ENCODE measurements at places on chromosomes 7 and 10. TPM values are rescaled to one million over a fixed set of nuclear protein-coding genes. Genes with fewer than 3 reads are reported as not detected.
A peak's percentile ranks its signal among the peaks of the same experiment; 100 is the strongest.

Gene STEAP1
- 188 TPM for total RNA-seq

Gene UPK3BL2
- 4.3 TPM for total RNA-seq

Gene SH2B2
- total RNA-seq, result 11.3 TPM

Gene HOXA5
- not detected for total RNA-seq

Gene NDUFB2
- total RNA-seq, result 192 TPM

Gene IFIT1B
- not detected for total RNA-seq

Gene IMMP2L
- total RNA-seq, result 16.3 TPM

Gene KCNK18
- total RNA-seq, result 0.44 TPM

Gene INSYN2A
- not detected for total RNA-seq

Gene PKD2L1
- not detected for total RNA-seq

Gene COL17A1
- not detected for total RNA-seq

- no peak for DNase-seq
These were observed 197.8 kb upstream of the TCF7L2 start for GRCh38 chr10:112752288-112752687.

DNA sequence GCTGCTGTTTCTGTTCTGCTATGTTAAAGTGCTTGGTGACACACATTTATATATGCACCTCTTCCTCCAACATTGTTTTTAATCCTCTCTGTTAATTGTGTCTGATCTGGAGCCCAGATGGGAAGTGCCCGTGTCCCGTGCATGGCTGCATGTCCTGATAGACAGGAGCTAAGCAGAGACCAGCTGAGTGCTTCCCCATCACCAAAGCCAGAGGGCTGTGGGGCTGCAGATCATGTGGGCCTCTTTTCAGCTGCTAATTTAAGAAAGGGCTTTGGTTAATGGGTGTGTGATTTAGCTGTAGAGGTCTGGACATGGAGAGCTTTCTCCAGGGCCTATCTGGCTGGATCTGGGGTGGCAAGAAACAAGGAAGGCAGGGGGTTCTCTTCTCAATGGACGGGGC lies 96.5 kb upstream of the NPS start:
- DNase-seq, result no peak

GRCh38 chr7:85600395-85600794 lies 413.5 kb upstream of the SEMA3D start:
- no peak for DNase-seq

DNA sequence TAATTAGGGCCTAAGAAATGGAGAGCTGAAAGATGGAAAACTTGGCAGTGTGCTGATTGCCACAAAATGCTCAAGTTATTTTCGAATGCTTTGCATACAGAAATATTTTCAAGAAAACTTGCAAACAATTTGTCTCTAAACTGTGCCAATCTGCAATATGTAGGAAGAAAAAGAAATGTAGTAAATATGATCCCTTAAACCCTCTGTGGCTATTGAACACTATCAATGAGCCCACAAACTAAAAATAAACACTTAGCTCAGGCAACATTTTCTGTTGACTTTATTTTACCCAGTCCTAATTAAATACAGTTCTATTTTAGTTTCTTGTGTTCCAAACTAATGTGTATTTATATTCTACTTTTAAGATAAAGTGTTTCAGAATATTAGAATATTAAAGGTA lies 342.1 kb downstream of the SEMA3D start:
- no peak for DNase-seq

DNA sequence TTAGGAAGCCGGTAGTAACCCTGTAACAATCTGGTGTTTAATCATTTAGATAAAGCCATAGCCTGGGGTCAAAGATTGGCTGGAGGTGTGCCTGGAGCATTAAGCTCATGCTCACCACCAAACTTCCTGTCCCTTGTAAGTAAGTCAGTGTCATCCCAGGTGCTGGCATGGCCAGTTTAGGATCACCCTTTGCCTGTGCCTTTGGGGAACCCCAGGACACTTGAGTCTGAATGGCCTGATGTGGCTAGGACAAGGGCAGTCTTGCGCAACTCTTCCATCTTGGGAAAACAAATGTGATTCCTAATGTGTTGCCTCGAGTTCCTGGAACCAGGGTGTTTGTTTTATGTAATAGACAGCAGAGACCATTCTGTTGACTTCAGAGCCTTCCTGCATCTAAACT lies 154.8 kb downstream of the GRK5 start:
- no peak for DNase-seq

- DNase-seq, result no peak
These were observed 8.4 kb downstream of the PROSER2 start for GRCh38 chr10:11831520-11831951.

GRCh38 chr10:98128802-98129201 lies 5.7 kb upstream of the R3HCC1L start:
- no peak for DNase-seq

DNA sequence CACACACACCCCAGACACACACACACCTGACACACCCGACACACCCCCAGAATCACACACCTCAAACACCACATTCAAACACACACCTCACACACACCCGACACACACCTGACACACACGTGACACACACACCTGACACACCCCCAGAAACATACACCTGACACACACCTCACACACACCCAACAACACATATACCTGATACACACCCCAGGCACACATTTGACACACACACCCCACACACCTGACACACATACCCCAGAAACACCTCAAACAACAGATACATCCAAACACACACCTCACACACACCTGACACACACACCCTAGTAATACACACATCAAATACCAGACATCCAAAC lies 652 bp upstream of the CALY start:
- no peak for DNase-seq

- DNase-seq, result no peak
These were observed 13.3 kb downstream of the GPR37 start for GRCh38 chr7:124752310-124752709.

GRCh38 chr10:15118615-15119014 lies 21.5 kb downstream of the RPP38 start:
- no peak for DNase-seq

GRCh38 chr10:115985786-115986185 lies 287.2 kb downstream of the GFRA1 start:
- DNase-seq, result no peak

- DNase-seq, result no peak
These were observed 448 bp upstream of the GOLGA7B start for GRCh38 chr10:97849103-97849686.

GRCh38 chr10:116800286-116800929 lies 48.9 kb upstream of the ENO4 start:
- no peak for DNase-seq

GRCh38 chr7:4383584-4383983 lies 298.5 kb upstream of the FOXK1 start:
- DNase-seq, result no peak

DNA sequence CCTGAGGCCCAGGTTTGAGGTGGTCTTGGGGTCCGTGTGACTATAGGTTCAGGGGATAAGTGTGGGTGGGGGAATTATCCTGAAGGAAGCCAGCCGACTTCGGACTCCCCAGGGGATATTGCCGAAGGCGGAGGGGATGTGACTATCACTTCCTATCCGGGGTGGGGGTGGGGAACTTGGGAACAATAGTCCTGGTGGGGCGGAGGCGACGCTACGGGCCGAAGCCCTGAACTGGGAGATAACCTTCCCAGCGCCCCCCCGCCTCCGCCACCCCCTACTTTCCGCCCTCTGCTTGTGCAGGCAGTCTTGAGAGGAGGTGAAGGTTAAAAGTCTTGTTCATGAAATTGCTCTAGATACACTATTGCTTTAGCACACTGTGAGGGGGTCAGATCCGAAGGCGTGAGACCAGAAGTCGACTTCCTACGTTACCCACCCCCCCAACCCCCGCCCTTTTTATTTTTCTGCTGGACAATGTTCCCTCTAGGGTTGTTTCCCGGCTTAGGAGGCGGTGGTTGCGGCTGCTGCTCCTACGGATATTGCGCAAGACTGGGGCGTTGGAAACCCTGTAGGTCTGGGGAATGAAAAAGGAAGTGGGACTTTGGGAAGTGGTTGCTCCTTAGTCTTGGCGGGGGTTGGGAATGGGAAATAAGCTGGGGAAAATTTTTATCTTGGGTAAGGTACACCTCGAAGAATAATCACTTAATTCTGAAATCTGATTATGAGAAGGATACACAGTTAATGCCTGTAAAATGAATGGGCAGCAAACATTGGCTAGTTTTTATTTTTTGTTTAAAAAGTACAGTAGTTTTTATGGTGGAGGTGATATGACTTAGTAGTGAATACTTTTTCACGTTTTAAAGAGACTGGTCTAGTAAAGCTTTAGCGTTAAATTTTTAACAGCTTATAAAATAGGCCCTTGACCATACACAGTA lies 1.5 kb downstream of the PTPN12 start:
- DNase-seq, result peak; percentile 88

DNA sequence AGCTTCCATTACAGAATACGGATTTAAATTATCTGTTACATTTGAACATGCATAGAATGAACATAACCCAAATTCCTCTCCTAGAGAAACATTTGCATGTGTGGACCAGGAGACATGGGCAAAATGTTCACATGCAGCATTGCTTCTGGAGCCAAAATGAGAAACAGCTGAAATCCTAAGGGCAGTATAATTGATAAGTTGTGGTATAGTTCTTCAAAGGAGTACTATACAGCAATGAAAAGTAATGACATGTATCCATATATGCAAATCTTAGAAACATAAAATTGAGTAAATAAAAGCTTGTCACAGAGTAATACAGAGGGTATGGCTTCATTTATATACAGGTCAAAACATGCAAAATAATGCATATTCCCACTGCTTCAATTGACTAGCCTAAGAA lies 77.1 kb downstream of the RAB11FIP2 start:
- no peak for DNase-seq

DNA sequence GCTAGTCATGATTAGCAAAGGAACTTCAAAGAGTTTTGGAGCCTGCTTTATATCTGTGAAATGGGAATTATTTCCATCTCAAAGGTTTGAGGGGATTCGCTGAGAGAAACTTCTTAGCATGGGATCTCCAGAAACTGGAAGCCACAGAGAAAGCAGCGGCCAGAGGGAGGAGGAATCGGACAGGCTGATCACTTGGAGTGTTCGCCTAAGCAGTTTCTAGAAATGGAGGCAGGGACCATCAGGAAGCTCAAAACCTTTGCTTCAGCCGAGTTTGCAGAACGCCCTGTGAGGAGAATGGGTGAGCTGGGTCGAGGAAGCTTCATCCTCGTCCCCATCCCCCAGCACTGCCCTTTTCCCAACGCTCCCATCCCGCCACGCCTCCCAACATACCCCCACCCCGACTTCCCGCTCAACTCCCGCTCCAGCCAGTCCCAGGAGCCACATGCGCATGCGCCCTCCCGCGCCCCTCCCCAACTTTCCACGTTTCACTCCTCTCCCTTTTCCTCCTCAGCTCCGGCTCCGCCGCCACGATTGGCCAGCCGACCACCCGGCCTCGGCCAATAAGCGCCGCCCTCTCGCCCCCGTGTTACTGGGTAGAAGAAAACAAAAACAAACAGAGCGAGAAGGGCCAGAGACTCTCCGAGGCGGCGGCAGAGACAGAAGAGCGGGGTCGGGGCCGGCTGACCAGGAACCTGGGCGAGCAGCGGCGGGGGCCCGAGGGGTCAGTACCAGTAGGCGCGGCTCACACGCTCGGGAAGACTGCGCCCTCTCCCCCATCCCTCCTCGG lies at the start of gene PDCD4:
PDCD4 (plus strand) TSS at position 631 of the 787 bp plus-strand sequence. CDS start 4,100 bp downstream, outside the sequence.
- DNase-seq, result peak; percentile 99

GRCh38 chr7:158824028-158824427 lies 5.3 kb downstream of the ESYT2 start:
- no peak for DNase-seq

DNA sequence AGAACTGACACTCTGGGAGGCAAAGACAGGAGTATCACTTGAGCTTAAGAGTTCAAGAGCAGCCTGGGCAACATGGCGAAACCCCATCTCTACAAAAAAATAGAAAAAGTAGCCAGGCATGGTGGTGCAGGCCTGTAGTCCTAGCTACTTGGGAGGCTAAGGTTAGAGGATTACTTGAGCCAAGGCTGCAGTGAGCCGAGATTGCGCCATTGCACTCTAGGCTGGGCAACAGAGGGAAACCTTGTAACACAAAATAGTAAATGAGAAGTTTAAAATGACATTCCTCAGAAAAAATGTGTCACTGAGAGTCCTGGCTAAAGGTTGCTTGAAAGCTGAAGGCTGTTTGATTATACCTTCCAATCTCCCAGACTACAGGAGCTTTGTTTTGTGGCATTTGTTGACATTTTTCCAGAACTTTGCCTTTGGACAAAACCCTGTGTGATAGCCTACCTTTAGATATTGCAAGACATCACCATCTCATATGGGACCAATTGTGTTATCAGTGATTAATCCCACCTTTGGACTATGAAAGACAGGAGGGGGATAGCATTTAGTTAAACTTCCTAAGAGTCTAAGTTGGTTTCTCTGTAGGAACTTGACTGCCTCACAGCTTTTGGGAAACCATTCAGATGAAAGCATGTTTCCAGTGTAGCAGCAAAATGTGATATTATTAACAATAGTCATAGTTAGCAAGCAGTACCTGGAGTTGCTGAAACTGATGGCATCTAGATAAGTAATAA lies 5.3 kb downstream of the TNKS2 start:
- no peak for DNase-seq

GRCh38 chr7:117069379-117069778 lies 116.1 kb downstream of the ST7 start:
- DNase-seq, result no peak

GRCh38 chr7:137439829-137440825 lies 96.6 kb upstream of the PTN start:
- DNase-seq, result peak; percentile 80

GRCh38 chr7:34354899-34355298 lies 303.1 kb upstream of the NPSR1 start:
- DNase-seq, result peak; percentile 14

- DNase-seq, result peak; percentile 5
These were observed 185.8 kb downstream of the GRM8 start for GRCh38 chr7:127066974-127067373.

DNA sequence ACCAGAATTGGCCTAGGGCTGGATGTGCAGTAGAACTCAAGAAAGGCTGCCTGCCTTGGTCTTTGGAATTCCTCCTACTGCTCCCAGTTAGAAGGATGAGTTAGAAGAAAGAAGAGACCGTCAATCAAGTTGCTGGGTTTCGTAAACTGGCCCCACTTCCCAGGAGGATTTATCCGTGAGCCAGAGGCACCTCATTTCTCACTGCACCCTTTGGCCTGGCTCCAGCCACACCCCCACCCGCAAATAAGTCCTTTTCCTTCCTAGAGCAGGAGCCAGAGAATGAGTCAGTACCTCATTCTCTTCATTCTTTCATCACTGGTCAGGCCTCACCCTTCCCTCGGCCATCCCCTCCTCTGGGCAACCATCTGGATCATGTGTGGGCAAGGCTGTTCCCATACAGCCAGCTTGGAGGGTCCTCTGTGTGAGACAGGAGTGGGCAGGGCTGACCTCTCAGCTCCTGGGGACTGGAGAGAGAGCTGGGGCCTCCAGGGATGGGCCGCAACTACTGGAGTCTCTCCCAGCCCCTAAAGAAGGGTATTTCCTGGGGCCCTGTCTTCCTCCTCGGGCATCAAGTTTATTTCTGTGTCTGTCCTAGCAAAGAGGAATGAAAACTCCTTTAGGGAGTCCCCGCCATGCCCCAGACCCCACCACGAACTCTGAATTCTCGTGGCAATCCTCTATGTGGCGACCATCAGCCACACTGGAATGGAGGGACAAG lies 87.2 kb upstream of the DUSP5 start:
- DNase-seq, result no peak

GRCh38 chr10:88920986-88921593 lies 31.5 kb downstream of the ACTA2 start:
- DNase-seq, result no peak

- no peak for DNase-seq
These were observed 223.2 kb downstream of the CCSER2 start for GRCh38 chr10:84551437-84552120.
